ENCODE measurements at places on chromosomes 5 and 9.

- no peak for DNase-seq
Measured at GRCh38 chr9:120872791-120873502, 4.0 kb downstream of the PHF19 start.

GRCh38 chr5:68239487-68239886 is 23.9 kb downstream of the PIK3R1 start:
- DNase-seq = no peak

DNA sequence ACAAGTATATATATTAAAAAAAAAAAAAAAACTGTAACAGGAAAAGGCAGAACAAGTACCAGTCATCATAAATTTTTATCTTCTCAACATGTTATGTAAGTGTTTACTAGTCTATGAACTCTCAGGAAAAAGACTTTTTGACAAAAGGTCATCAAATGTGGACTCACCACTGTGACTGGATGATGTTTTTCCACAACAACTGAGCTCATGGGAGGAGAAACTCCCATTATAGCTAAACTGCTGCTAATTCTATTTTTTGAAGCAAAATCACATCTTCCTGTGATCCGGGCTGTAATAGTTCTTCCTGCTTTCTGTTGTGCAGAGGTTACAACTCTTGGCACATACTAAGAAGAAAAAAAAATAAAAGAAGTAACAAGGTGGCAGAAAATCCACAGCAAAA is 39.6 kb downstream of the POC5 start:
- no peak for DNase-seq

- no peak for DNase-seq
Measured at GRCh38 chr9:135018306-135018915, 69.1 kb upstream of the OLFM1 start.

DNA sequence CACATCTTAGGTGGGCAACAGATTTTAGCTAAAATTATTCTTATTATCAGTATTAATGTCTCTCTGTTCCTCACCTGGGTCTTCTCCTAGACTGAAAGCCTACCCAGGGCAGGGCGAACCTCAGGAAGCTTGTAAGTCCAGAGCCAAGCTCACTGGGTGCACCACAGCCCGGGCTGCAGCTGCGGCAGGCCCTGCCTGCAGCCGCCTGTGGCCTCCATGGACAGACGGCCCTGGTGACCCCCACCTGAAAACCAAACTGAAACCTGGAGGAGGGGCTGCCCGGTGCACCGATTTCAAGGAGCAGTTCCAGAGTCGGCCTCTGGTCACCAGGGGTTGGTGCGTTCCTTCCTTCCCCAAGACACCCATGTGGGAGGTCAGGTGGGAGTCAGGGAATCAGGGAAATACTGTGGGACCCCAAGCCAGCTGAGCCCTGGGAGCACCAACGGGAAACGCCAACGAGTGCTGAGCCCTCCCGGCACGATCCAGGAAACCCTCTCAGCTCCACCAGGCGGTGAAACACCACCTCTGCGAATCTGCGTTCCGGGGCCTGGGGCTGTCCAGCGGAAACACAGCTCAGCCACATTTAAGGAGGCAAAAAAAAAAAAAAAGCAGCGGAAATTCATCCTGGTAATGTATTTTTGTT is 68.6 kb upstream of the PPP1R26 start:
- DNase-seq = no peak

GRCh38 chr9:121912812-121913627 is 180.1 kb downstream of the TTLL11 start:
- DNase-seq = no peak

DNA sequence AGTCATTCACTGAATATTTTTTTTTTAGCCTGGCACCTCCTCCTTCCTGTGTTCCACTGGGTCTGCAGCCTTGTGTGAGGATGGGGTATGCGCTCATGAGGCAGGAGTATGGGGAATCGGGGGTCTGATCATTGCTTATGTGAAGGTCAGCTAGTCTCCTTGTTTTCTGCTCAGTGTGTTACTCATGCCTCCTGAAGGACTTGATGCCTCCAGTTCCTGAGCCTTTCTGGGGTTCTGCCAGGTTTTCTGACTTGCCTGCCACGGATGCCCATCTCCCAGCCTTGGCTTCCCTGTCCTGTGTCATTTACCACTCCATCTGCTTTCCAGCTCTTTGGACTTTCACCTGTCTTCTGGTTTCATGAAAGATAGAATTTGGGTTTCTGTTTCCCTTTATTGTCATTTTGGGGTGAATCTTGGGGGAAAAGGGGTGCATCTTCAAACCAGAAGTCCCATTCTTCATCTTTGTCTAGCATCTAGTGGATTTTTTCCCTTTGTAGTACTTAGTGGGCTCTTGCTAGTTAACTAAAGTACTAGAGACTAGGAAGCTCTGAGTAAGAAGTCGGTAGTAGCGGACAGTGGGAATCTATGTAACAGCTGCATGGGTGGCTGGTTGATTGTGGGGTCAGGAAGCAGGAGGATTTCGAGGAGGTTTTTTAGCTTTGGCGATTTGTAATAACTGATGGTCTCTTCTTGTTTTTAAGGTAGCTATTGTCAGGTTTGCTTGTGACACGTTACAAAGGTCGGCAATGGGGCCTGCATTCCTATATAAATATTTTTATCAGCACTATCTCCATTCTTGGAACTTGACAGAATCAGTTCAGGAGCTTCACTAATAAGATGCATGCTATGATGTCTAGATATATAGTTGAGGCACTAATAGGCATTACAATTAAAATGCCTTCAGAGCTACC is 8.2 kb downstream of the OTULIN start:
- no peak for DNase-seq

- peak; percentile 77 for DNase-seq
Measured at GRCh38 chr5:159094745-159095144, 5.0 kb downstream of the EBF1 start.

DNA sequence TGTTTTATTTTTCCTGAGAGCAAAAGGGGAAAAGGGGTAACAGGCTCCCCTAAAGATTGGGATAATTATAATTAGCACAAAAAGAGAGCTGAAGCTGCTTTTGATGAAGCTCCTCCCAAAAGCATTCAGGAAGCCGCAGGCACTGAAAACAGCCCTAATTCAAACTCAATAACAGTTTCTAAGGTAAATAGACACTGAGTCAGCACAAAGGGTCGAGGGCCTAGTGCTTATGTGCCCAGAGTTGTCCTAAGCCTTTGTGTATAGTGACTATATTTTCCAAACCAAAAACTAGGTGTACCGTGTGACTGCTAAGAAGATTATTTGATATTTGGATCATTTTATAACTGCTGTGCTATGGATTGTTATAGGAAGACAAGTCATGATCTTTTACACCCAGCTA is 67.7 kb downstream of the HMHB1 start:
- no peak for DNase-seq

DNA sequence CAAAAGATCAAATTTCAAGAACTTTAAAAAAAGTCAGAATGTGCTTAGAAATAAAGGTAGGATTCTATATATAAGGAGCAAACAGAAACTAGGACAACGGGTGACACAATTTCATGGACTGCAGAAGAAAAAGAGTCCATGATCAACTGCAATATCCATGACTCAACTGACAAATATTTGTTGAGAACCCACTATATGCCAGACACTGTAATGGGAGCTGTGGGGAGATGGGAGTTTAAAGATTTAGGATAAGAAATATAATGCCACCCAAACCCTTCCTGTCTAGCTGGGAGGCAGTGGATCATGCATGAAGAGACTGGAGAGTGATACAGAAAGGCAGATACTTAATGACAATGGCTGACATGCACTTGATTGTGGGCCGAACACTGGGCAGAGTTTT is 27.6 kb upstream of the CCDC112 start:
- no peak for DNase-seq

DNA sequence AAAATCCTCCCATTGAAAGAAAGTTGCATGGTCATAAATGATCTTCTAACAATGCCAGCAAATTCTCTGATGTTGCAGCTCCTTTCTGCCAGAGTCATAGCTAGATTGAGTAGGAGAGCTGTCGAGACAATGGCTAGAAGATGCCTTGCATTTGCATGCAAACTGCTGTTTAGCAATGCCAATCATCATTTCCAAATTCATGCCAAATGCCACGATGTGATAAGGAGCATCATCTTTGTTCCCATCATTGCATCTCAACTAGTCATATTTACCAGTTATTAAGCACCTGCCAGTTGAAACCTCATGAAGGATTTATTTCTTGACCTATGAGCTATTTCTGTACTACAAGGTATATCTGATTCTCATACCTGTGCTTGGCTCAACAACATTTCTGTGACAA is 246.4 kb upstream of the PIK3R1 start:
- DNase-seq = no peak

DNA sequence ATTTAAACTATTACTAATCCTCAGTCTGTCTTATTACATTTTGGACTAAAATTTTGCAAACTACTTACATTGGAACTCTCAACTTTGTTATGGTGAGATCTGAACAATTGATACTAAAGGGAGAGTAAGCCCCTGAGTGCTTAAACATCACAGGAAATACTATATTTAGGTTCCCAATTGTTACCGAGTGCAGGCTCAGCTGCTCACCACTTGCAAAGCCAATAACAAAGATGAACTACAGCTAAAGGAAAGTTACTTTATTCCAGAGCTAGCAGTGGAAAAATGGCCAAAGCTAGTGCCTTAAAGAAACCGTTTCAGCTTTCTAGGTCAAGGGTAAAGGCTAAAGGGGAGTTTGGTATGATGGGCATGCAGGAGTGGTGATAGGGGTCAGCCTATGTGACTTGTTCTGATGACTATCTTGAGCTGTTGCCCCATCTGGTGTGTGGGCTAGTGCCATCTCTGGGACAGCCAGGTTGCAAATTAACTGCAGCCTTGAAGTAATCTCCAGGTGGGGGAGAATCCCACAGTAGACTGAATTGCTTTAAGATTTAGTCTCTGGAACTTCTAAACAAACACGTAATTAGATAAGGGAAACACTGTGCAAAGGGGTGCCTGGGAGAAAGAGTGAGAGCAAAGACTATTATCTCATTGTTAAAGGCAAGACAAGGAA is 7.8 kb upstream of the NDUFB6 start:
- no peak for DNase-seq

- peak; percentile 26 for DNase-seq
Measured at GRCh38 chr5:158234323-158235158, 375.6 kb upstream of the CLINT1 start.

DNA sequence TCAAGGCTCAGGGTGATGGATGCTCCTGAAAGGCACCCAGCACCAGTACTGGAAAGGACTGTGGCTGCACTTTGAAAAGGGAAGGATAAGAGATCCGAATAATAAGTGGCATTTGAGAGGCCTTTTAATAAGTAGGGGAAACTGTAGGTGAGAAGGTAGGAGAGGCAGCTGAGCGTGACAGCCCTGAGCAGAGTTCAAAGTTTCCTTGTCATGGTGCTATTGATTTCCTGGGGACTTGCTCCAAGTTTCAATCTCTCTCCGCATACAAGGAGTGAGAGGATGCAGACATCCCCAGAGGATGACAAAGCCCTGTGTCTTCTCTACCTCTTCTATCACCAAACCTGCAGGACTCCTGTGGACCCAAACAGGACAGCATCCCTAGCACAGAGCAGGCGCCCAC is 354.5 kb downstream of the SPOCK1 start:
- peak; percentile 31 for DNase-seq

GRCh38 chr9:72622186-72622585 is 100.8 kb downstream of the TMC1 start:
- no peak for DNase-seq

- DNase-seq = no peak
Measured at GRCh38 chr5:128669803-128670202, 131.8 kb upstream of the FBN2 start.

DNA sequence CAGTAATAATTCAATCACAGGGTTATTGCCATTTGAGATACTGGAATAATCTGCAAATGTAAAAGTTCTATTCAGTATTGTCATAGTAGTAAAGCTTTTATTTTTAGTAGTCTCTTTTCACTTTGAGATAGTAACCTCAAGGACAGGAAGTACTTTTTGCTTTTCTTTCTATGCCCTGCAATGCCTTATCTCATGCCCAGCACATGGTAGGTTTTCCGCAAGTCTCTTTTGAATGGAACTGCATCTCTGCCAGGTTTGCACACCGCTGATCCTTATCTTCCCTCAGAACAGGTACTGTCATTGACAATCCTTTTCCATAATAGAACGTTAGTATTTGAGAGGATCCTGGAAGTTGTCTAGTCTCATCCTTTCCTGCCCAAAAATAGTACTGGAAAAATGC is 91.8 kb upstream of the IFNK start:
- no peak for DNase-seq

DNA sequence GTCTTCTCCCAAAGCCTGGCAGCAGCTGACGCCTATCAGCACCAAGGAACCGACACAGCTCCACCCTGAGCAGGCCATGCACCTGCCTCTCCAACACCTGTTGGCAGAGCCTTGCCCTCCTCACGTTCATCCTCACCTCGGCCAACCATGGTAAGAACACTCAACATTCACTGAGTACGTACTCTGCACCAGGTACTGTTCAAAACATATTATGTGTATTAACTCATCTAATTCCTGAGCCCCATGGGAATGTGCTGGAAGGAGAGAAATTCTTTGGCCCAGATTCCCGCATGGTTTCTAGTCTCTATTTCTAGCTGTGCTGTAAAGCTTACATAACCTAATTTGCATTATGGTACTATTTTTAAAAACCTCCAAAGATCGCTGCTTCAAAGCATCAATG is 86.1 kb downstream of the GPR21 start:
- DNase-seq = peak; percentile 89

DNA sequence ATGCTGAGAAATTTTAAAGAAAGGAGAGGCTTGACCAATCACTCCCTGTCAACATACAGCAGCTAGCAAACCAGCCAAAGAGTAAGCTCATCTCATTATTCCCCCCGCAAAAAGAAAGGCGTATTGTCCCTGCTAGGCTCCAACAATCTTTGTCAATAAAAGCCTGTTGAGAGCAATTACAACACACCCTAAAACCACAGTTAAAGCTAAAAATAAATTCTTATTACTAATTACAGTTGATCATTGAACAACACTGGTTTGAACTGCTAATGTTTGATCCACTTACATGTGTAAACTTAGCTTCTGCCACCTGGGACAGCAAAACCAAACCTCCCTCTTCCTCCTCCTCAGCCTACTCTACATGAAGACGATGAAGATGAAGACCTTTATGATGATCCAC is 151.2 kb downstream of the TSSK1B start:
- DNase-seq = no peak

GRCh38 chr5:160023908-160024630 is 15.1 kb downstream of the TTC1 start:
- no peak for DNase-seq

DNA sequence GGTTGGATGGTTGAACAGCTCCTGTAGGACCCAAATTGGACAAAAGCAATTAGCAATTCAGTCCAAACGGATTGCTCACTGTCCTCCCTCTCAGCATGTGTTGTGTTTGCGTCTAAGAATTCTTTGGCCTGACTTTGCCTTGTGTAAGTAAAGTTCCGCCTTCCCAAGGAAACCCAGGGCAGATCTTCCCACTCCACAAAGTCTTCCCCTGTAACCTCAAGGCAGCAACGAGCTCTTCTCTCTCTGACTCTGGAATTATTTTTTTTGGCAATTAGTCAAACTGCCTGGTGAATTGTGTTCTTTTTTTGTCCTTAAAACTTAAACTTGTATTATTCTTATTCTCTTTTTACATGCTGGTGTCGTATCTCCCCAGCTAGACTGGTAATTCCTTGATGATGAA is 20.7 kb upstream of the BASP1 start:
- DNase-seq = no peak

Data from DMS79 treated with DMSO at 0.1 percent for 48 hours (cell line).